Globus pallidus (tissue), 1 donor: ENCODE measurements at places on chromosomes 4 and X.

GRCh38 chr4:184476695-184477094 lies 2.3 kb upstream of the IRF2 start:
- no peak for DNase-seq

DNA sequence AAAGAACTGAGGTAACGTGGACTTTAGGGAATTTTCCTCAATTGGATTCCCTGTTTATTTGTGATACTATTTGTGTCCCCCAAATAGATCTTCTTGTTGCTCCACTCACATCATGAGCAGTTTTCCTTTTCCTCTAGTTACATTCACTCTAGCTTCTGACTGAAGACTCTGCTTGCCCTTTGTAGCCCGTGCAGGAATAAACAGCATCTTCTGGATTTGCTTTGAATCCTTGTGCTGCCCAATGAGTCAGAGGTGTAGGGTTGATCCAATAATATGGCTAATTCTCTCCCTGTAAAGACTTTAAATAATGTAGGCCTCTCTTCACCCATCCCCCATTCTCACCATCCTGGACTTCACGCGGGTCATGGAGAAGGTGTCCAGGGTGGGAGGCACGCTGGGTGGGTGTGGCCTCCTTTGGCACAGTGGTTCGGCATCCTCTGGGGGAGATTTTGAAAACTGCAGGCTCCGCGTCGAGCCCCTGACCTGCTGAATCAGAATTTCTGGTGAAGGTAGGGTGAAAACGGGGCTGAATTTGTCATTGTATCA lies 9.0 kb downstream of the HAND2 start:
- DNase-seq, result no peak

DNA sequence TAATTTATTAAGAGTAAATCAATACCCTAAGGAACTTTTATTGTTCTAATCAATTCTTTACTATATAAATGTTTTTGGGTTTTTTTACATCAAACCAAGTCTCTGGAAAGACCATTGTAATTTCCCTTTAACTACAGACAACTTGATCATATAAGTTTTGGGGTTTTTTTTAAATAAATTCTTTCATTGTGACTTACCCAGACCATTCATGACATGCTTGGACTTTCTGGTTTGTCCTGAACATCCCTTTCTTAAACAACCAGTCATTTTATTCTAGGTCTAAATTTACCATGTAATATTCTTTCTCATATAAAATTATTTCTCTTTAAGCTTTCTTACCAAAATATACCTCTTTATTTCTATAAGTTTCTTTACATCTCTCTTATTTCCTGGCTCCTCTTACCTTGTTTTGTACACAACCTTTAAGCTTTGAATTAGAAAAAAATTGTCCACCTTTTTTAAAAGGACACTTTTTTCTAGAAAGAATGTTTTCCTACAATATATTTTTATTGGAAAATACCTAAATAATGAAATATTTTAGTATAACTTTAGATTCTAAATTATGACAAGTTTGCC lies 8.4 kb downstream of the CNGA1 start:
- no peak for DNase-seq

- no peak for DNase-seq
Measured at GRCh38 chrX:22097012-22097694, 65.0 kb downstream of the PHEX start.

DNA sequence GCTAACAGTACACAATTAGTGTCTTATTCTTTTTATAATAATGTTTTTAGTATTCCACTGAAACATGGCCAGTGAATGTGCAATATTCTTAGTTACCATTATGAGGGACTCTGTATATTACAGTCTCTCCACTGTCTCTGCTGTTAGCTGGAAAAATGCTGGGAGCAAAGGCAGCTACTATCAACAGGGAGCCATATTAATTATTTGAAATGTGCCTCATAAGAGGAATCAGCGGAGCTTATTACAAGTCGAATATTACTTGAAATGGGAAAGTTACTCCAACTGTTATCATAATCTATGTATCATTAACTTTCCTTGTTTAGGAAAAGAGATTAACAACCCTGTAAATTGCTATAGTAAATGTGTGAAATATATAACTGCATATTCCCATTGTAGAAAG lies 612.0 kb downstream of the ADGRL3 start:
- DNase-seq, result no peak

DNA sequence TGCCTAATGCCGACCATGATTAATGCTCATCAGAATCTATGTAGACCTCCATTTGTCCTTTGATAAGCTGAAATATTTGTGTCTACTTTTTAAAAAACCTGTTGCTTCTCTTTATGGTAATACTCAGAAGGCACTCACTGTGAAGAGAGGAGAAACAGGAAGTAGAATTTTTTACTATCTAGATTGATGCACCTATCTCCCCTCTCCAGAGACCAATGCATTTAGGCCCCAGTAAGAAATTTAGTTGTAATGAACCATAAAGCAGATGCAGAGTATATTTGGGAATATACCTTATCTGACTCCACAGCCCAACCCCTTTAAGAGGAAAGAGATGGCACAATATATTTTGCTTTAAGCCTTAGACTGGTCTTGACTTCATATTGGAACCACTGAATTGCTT lies 11.1 kb downstream of the TBL1X start:
- no peak for DNase-seq

- no peak for DNase-seq
Measured at GRCh38 chr4:24248674-24249630, 335.4 kb downstream of the DHX15 start.

DNA sequence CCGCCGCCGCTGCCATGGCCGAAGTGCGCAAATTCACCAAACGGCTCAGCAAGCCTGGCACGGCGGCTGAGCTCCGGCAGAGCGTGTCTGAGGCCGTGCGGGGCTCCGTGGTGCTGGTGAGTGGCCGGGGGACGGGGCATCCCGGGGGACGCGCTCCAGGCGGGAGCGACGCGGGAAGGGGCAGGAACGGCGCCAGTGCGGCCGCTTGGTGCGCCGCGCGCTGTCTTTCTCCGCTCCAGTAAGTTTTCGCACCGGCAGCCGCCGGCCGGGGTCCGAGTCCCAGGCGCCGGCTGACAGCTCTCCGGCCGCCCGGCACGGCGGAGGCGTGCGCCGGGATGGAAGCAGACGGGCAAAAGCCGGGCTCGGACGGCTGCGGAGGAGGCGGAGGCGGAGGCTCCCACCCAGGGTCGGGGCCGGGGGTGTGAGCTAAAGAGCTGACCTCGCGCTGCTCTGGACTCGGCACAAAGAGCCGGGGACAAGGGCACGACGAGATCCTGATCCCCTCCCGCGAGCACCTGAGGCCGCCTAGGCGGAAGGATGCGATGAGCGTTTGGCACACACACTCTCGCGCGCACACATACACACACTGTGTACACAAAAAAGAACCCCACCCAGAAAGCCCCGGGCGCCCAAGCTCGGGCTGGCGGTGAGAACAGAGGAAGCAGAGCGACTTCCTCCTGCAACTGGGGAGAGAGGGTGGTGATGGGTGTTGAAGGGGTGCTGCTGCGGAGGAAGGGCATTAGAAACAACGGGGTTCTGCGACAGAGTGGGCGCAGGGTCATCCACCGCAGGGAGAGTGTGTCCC lies 545 bp downstream of the DOCK11 start:
- peak; percentile 8 for DNase-seq

DNA sequence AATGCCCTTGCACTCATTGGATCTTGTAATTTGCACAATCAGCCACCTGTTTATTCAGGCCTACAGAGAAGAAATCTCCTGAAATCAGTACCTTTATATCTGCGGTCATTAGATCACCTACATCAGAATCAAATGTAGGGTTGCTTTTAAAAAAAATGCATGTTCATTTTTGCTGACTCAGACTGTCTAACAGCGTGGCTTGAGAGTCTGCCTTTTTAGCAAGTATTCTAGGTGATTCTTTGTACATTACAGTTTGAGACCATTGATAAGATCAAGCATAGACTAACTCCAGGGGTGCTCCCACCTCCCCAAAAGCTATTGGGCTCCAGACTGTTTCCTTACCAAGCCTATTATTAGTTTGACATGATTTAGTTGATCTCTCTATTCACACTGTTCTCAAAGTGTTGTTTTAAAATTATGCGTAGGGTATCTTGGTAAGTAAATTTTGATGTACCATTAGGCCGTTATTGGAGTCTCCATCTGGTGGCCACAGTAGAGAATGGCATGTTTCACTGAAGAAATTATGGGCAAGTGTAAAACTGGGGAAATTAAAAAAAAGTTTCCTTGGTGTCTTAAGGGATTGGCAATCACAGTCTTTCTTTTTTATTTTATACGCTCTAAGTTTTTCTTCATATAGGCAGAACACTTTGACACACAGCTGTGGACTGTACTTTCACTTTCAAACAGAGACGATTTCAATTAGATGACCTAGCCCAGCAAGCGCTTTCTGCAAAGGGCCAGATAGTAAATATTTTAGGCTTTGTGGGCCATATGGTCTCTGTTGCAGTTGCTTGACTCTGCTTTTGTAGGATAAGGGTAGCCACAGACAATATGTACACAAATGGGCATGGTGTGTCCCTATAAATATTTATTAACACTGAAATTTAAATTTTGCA lies 33.7 kb upstream of the MSL3 start:
- peak; percentile 2 for DNase-seq

DNA sequence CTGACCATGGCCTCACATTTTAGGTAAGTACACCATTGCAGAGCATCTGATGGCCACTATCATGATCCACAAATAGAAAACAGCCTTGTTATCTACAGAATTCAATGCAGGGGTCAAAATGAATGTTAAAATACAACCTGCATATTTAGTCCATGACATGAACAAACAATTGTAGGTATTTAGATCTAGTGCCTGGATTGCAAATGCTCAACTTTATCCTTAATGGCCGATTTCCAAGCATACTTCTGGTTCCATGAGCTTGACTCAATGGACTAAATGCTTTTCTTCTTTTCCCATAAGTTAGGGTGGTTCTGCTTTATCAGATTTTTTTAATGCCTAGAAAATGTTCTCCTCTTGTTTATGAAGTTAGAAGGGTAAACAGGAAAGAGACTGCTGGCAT lies 139.2 kb upstream of the TTC29 start:
- DNase-seq, result no peak

DNA sequence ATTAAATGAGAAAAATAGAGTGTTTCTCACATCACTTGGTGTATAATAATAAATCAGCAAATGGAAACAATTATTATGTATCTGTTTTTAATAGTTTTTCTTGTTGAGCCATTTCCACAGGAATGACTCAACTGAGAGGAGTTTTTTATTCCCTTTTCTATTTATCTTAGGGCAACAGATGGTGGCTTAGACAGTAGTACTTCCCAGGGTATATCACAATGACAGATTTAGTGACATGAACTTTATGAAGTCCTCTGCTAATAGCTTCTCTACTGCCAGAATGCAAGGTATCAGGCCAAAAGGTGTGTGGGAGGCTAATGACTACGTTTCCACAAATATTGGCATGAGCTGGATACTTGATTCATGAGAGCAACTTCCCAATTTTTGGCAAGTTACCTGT lies 126.7 kb downstream of the HTR2C start:
- no peak for DNase-seq

DNA sequence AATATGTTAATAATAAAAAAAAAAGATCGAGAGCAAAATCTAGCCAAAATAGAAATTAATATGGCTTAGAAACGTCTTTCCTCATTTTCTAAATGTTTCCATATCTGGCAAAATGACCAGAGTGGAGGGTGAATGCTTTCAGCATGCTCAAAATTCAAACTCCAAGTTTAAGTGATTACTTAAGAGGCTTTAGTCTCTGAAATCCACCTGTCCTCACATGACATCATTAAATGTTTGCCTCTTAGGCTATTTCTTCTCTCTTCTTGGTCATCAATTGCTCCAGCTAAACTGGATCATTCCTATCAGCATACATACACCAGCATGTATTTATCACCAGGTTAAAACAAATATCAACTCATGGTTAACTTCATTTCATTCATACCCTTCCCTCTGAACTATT lies 54.5 kb upstream of the ATXN3L start:
- DNase-seq, result no peak

DNA sequence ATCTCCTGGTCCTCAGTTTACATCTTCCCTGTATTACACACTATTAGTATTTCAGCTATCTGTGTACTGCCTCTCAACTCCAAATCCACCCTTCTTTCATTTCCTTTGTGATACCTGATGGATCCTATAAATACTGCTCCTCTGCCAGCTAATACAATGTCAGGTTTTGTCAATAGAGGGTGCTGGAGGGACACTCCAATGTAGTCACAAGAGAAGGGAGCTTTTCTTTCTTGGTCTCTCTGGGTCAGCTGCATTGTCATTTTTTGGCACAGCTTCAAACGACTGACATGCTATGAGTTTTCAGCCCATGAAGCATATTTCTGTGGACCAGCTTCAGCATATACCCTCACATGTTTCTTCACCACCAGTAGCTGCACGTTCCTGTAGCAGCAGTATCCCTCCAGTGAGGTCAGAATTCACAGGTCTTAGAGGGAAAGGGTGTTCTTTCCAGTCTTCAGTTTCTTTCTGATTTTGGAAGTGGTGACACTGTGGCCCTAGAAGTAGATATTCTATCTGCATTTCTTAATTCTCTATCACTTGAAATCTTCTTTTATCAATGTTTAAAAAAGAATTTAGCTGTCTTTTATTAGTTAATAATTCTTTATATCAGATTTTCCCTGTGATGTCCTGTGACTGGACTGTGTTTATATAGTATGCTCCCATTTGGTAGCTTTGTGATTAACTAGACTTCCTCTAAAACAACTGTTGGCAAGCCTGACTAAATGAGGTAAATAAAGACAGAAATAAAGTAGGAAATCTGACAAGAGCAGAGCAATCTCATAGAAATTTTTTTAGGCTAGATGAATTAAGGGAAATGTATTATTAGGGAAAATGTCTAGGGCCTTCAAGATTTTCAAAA lies 60.6 kb downstream of the GABRA2 start:
- peak; percentile 77 for DNase-seq

DNA sequence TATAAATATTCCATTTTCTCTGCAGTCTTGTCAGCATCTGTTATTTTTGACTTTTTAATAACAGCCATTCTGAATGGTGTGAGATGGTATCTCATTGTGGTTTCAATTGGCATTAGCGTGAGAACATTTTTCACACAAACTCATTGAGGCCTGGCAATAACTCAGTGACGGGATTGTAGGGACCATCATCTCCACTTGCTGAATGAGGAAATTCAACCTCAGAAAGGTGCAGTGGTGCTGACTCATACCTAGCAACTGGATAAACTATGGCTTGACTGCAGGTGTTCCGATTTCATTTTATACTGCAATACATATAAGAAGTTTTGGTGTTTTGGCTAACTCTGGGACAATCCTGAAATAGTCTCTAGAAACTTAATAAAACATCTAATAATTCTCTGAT lies 88.3 kb upstream of the DDIT4L start:
- DNase-seq, result no peak

DNA sequence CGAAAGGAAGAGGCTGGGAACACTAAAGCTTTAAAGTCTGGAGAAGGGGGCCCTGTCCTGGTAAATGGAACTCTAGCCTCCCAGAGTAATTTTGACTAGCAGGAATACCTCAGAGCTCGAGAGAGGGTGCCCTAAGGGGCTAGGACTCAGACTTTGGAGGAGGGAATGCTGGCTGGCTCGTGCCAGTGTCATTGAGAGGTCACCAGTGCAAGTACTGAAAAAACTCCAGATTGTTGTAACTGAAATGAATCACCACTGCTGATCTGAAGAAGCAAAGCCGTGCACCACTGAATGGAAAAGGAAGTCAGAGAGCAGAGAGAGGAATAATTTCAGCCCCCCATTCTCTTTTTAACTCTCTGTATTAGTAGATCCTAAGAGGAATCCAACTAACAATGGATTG lies 690.2 kb downstream of the FAT4 start:
- no peak for DNase-seq
